Stimulated activated CD4-positive, alpha-beta T cell treated with anti-CD3 and anti-CD28 coated beads, Interleukin-1b, Interleukin-23, amount 100 ng/mL, for 1 hour (primary cell): ENCODE measurements at places on chromosomes 11 and 22.

GRCh38 chr11:83157594-83158356 is 844 bp downstream of the PCF11 start:
- DNase-seq: no peak

GRCh38 chr11:111833524-111833923 is 37.9 kb downstream of the ALG9 start:
- DNase-seq: no peak

DNA sequence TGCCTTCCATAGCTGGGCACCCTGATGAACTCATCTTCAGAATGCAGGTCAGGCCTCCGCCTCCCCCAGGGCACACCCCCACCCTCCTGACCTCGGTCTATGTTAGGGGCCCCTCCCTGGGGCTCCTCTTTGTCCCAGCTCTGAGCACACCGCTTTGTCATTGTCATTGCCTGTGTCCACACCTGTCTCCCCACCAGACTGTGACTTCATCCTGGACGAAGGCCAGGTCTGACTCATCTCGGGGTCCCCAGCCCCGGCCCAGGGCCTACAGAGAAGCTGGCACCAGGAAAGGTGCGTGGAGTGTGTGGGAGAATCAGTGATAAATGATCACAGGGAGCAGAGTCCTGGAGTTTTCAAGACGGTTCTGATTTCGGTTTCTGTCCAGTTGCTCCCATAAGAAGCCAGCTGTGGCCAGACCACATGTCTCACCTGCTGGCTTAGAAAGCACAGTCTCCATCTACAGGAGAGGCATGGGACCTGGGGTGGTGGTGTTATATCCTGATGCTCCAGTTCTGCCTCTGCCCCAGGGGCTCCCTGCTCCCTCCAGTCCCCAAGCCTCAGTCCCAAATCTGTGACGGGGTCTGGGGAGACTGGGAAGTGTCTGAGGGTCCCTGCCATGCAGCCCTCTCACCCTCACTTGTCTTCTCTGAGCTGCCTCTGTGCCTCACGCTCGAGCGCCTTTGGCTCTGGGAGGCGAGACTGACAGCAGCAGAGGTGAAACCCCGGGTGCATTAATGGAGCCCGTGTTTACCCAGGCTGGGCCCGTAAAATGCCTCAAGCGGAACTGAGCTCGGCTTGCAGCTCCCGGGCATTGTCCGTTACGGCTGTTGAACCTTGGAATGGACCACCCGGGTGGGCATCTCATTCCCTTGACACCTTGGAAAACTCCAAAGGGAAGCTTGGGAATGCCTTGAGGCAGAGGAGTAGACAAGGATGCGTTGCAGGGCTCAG is 85.5 kb upstream of the WNT11 start:
- no peak for DNase-seq

DNA sequence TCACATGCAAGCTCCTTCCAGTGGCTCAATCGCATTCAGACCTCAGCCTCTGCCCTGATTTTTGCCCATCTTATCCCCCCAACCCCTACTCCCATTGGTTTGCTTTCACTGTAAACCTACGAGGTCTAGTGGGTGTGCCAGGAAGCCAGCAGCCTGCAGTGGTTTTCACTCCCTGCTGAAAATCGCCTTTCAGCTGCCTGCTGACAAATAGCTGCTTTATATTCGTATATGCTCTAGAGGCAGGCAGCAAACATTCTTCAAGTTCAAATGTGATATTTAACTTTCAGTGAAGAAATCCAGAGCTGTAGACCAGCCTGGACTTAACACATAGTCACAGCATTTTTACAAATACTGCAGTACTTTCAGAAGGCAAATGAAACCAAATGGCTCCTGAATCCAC is 92.8 kb upstream of the APOA1 start:
- no peak for DNase-seq

GRCh38 chr11:134266841-134267251 is 9.3 kb upstream of the GLB1L3 start:
- no peak for DNase-seq

GRCh38 chr11:125431481-125431880 is 64.6 kb downstream of the FEZ1 start:
- DNase-seq: no peak

DNA sequence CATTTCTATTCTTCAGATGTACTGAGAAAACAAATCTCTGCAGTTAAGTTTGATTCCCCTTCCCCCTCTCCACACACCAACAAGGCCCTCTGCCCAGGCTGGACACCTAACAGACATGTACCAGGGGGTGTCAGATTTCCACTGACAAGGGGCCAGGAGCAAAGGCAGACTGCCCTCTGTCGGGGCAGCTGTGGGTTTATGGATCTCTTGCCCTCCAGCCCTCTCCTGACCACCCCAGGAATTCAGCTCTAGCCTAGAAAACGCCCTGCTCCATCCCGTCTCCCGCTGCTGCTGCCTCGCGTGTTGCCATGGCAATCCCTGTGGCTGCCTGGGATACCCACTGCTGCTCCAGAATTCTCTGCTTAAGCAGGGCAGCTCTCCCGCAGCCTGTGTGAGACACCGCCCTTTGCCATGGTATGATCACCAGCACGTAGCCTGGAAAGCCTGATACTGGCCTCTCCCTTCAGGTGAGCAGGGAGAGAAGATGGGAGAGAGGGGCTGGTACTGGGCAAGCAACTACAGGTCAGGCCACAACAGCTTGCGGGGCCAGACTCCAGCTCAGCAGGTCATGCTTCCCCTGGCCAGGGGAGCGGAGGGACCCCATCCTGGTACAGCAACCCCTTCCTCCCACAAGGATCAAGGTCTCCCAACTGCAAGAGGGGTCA is 41.6 kb downstream of the BUD13 start:
- no peak for DNase-seq

DNA sequence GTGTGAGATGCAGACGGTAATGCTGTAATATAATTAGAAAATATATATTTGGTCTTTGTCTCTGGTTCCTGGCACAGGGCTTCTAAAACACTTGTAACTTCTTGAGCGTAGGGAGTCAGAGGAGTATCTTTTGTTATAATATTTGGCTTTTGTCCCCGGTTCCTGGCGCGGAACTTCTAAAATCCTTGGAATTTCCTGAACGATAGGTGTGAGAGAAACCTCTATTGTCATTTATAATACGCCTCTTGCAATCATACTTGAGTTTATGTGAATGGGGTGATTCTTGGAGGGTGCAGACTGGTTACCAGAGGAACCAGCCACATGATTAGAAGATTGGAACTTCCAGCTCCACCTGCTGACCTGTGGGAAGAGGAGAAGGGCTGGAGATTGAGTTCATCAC is 54.1 kb upstream of the ZBED5 start:
- no peak for DNase-seq

GRCh38 chr11:63764679-63765647 is 3.6 kb downstream of the ZFTA start:
- DNase-seq: no peak

- no peak for DNase-seq
These were observed 136.3 kb downstream of the PKNOX2 start for GRCh38 chr11:125300791-125301218.

DNA sequence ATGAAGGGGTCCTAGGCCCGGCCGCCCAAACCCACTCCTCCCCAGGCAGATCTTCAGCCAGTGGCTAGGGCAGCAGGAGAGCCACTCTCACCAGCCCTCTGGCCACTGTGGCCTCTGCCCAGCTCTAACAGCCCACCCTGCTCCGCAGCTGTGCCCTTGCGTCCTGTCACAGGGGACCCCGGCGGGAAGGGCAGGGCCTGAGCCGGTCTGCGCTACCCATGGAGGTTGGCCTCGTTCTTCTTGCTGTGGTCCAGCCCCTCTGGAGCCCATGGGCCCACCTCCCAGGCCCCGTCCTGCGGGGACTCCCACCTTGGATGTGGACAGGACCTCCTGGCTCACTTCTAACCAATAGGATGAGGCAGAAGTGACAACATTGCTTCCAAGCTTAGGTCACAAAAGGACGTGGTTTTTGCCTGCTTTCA is 38.3 kb upstream of the TH start:
- DNase-seq: no peak

GRCh38 chr11:65112546-65113360 is 1.1 kb downstream of the TM7SF2 start:
- DNase-seq: peak; percentile 62

DNA sequence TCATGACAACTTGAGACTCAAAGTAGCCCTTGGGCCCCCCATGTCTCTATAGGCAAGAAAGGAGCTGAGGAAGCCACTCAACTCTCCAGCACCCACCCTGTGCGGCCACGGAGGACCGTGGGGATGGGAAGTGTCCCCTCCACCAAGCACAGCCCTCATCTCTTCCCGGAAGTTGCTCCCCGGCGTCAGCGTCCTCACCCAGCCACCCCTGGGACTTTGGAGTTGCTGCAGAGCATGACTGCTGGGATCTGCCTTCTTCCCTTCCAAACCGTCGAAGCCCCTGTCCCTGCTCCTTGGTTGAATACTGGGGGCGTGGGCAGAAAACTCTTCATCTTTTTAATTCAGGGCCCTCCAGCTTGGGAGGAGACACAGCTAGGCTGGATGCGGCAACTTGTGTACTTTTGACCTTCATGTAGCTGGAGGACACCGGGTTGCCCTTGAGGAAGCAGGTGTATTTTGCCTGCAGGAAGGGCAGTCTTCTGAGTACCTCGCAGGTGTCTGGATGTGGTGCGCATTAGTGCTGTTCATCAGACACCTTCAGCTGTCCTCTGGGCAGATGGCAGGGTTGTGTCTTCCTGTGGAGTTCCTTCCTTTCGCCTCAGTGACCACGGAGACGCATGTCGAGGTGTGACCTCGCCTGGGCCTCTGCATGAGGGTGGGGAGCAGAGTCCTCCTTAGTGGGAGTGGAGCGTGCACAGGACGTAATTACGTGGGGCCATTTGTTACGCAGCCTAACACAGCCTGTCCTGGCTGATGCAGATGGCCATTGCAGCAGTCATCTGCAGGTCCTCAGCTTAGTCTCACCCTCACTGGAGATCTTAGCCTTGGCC is 12.2 kb upstream of the IFITM3 start:
- DNase-seq: no peak

DNA sequence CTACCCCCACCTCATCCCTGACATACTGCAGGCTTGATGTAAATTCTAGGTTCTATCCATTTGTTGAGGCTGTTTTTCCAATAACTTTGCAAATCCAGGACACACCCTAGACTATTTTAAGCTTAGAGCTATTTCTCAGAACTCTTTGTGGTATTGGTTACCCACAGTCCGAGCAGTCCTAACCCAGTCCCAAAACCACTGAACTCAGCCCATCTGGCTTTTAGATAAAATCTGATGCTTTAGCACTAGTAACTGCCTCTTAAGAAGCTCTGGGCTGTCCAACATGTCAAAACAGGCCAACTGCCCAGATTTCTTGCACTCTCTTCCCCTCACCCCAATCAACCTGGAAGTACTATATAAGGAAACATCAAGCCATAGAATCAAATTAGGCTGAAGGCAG is 344.4 kb upstream of the CADM1 start:
- DNase-seq: no peak

GRCh38 chr11:8164746-8165145 is 4.1 kb downstream of the RIC3 start:
- DNase-seq: no peak

DNA sequence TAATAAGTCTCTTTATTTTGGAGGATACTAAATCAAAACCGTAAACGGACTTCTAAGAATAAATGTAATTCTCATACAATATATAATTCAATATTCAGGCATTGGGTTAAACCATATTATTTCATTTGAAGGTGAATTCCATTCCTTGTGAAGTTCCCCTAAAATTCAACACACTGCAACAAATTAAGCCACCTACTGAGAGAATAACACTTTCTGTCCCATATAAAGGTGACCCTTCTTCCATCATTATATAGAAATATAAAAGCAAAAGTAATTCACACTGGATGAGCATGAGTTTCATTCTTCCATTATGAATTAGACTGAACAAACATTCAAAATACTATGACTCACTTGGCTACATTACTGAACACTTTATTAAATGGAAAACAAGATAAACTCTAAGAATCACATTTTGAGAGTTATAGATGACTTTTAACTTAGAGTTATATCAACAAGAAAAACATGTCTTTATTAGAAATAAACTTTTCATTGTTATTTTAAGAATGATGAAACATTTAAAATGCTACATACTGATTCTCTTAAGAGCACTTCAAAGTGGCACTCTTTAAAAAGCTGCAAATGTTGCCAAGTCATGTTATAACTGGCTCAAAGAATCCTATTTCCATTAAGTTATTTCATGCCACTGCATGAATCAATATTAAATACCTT is 2.8 kb downstream of the SESN3 start:
- DNase-seq: no peak

GRCh38 chr11:6587360-6587953 is 16.0 kb downstream of the RRP8 start:
- no peak for DNase-seq

GRCh38 chr11:78783301-78783700 is 208.6 kb upstream of the NARS2 start:
- no peak for DNase-seq

GRCh38 chr11:3882655-3883054 is 27.2 kb downstream of the STIM1 start:
- no peak for DNase-seq

- DNase-seq: no peak
These were observed 42.3 kb downstream of the ANKRD42 start for GRCh38 chr11:83235825-83236224.

- DNase-seq: no peak
These were observed 602.6 kb downstream of the NTM start for GRCh38 chr11:131973061-131973460.

GRCh38 chr11:63923319-63923718 is 6.4 kb upstream of the RCOR2 start:
- DNase-seq: no peak

DNA sequence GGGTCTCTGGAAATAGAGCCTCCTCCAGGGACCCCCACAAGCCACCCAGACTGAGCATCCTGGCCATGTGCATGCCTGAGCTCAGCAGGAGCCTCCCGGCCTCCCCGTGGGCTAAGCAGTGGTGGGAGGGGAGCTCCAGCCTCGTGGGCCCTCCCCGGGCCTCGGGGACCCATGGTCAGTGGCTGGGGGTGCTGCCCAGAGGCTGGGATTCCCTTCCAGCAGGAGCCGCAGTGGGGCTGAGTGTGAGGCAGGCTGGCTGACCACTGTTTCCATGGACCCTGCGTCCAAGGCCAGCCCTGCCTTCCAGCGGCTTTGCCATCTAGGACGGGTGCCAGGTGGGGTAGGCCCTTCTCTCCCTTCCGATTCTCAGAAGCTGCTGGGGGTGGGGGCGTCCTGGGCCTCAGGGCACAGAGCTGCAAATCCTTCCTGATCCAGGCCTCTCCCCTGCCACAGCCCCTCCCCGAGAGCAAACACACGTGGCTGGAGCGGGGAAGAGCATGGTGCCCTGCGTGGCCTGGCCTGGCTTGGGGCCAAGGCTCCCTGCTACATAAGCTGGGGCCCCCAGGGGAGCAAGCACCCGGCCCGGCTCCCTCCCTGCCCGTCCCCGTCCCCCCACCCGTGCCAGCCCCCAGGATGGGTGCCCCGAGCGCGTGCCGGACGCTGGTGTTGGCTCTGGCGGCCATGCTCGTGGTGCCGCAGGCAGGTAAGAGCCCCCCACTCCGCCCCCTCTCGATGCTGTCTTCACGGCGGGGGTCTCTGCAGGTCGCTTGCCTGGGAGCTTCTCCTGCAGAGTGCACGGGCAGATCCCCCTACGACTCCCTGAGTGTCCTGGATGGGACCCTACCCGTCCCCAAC is at the start of gene MUC5B:
TSS of gene MUC5B (plus strand) at position 576 of the 855 bp plus-strand sequence. CDS start at position 634, 58 bp downstream.
- no peak for DNase-seq

- DNase-seq: no peak
These were observed 59.2 kb downstream of the SPON1 start for GRCh38 chr11:14021738-14022137.

- no peak for DNase-seq
These were observed 47.3 kb upstream of the CYP2D6 start for GRCh38 chr22:42177891-42178336.

GRCh38 chr22:31082606-31083376 is 1.7 kb downstream of the SMTN start:
- DNase-seq: no peak
